ENCODE measurements at places on chromosomes 4 and X.

DNA sequence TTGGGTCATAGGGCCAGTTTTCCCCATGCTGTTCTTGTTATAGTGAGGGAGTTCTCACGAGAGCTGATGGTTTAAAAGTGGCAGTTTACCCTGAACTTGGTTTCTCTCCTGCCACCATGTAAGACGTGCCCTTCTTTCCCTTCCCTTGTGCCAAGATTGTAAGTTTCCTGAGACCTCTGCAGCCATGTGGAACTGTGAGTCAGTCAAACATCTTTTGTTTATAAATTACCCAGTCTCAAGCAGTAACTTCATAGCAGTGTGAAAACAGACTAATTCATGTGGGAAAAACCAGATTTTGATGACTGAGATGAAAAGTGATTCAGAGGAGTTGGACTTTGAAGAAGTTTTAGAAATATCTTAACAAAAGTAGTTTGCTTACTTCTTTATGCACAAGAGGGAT is 101.4 kb downstream of the ARHGAP10 start:
- DNase-seq: no peak

DNA sequence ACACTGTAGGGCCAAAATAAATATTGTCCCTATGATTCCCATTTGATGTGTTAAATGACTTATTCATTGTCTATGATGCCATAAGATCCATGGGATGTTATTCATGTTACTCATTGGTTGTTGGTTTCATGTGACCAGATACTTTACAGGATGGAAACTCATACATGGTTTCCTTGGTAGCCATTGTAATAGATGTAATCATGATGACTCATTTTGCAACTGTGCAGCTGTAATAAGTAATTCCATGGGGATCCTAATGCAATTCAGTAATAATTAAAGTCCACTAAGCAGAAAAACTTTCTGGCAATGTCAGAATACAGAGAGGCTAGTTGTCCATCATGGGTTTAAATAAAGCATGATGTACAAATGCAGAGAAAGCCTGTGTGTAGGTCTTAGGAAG is 389.7 kb upstream of the NR3C2 start:
- no peak for DNase-seq

GRCh38 chrX:9566150-9566621 is 101.3 kb downstream of the TBL1X start:
- no peak for DNase-seq

- no peak for DNase-seq
Measured at GRCh38 chrX:9855561-9856283, 69.5 kb downstream of the SHROOM2 start.

GRCh38 chrX:113529426-113530013 is 688.9 kb upstream of the AMOT start:
- DNase-seq: no peak

DNA sequence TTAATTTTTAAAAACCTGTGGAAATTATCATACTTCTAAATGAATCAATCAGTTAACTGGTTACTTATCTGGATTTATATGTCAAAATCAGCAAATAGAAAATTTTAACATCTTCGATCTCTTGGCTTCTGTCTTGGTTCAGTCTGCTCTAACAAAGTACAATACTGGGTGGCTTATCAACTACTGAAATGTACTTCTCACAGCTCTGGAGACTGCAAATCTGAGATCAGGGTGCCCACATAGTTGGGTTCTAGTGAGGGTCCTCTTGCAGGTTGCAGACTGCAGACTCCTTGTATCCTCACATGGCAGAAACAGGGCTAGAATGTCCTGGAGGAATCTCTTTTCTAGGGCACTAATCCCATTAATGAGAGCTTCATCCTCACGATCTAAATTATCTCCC is 1851.6 kb upstream of the TENM3 start:
- no peak for DNase-seq
